ENCODE measurements at places on chromosomes 3 and 15. TPM values are rescaled to one million over a fixed set of nuclear protein-coding genes. Genes with fewer than 3 reads are reported as not detected.

PARP15 gene
- polyA plus RNA-seq: not detected

ACVR2B gene
- 1.7 TPM for polyA plus RNA-seq

TMCO5A gene
- polyA plus RNA-seq: not detected

CFAP20DC gene
- polyA plus RNA-seq: 0.83 TPM

CXCR6 gene
- not detected for polyA plus RNA-seq

DUOX2 gene
- 0.92 TPM for polyA plus RNA-seq

RAB6B gene
- 0.60 TPM for polyA plus RNA-seq

SEC62 gene
- 27.6 TPM for polyA plus RNA-seq

KLHL24 gene
- 11.0 TPM for polyA plus RNA-seq

IQSEC1 gene
- 20.7 TPM for polyA plus RNA-seq

GOLGA8M gene
- not detected for polyA plus RNA-seq

TNFAIP8L3 gene
- 9.2 TPM for polyA plus RNA-seq

GPR62 gene
- not detected for polyA plus RNA-seq

TGM4 gene
- polyA plus RNA-seq: not detected

SLC22A13 gene
- polyA plus RNA-seq: not detected

AEN gene
- 8.8 TPM for polyA plus RNA-seq

GNAT1 gene
- 0.06 TPM for polyA plus RNA-seq
